ENCODE measurements at places on chromosomes 2 and 18.

DNA sequence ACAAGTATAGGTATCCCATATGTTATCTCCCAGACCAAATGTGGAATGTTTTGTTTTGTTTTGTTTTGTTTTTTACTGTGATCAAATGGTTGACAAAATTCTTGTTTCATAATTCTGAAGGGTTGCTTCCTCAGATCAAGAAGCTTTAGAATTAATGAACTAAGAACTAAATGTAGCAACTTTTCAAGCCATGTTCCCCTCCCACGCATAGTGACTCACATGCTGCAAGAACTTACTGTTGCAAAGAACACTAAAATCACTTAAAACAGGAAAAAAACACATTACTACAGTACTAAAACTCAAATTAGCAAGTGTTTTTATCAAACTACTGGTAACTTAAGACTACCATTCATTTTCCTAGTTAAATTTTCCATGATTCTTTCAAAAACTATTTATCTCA is 30.6 kb downstream of the HNRNPLL start:
- no peak for DNase-seq

GRCh38 chr2:113075030-113075429 is 7.3 kb downstream of the IL1F10 start:
- DNase-seq: no peak

GRCh38 chr2:120607996-120608395 is 127.7 kb upstream of the GLI2 start:
- DNase-seq: no peak

DNA sequence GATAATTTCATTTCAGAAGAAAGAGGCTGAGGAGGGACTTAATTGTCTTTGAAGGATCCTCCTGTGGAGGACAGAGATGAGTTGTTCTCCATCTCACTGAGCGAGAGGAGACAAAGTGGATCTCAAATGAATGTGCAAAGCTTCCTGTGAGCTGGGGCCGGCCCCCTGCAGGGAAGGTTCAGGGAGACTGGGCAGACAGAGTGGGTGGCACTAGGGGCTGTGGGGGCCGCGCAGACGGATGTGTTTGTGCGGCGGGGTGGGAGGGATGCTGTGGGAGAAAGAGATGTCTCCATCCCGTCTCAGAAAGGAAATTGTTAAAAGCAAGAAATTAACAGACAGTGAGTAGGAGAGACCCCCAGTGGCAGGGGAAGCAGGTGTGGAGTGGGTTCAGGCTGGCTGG is 29.1 kb downstream of the KLHL29 start:
- DNase-seq: no peak

DNA sequence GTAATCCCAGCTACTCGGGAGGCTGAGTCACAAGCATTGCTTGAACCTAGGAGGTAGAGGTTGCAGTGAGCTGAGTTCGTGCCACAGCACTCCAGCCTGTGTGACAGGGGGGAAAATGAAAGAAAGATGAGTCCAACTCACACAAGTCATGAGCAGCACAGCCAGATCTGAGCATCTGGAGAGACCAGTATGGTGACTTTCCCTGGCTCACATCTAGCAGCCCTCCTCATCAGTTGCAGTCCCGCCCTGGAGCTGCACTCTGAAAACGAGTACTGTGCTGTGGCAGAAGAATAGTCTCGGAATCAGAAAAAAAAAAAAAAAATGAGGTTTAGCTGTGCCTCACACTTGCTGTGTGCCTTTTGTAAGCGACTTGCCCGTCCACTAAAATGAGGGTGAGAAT is 74.4 kb upstream of the TRIB2 start:
- DNase-seq: no peak

GRCh38 chr2:175576270-175576669 is 394.8 kb upstream of the ATP5MC3 start:
- no peak for DNase-seq

DNA sequence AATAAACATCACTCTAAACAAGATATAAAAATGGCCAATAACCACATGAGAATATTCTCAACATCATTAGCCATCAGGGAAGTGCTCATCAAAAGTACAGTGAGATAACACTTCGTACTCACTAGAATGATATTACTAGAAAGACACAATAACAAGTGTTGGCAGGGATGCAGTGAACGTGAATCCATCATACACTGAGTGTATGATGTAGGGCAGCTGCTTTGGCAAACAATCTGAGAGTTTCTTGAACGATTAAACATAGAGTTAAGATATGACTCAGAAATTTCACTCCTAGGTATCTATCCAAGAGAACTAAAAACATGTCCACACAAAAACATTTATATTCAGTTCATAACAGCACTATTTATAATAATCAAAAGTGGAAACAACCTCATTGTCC is 368.9 kb downstream of the PID1 start:
- no peak for DNase-seq

GRCh38 chr2:173652311-173652710 is 297.6 kb downstream of the CDCA7 start:
- no peak for DNase-seq

GRCh38 chr2:170255137-170255536 is 77.2 kb downstream of the MYO3B start:
- DNase-seq: no peak

DNA sequence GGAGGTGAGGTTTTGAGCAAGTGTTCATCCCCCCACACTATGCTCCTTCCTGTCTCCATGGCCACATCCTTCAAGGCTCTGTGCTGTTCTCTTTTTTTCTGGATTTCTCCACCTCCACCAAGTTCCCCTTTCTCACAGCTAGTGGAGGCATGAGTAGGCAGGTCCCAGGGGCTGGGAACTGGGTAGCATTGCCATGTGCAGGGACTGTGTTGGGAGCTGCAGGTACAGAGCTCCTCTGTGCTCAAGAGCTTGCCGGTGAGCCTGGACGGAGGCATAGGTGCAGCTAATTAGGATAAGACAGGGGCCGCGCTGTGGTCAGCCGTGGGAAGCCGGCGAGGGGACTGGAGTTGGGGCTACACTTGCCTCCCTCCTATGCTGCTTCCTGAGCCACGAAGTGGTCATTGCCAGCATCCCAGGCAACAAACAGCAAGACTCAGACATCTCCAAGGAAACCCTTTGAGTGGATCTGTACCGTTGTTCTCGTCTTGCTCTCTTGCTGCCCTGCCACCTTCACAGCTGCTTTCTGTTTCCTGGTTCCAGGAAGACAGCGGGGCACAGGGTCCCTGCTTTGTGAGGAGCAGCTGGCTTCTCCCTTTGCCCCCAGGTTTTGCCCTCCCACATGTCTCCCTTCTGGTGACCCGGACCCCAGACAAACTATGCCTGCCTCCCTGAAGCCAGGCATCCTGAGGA is 36.9 kb downstream of the ATOH8 start:
- no peak for DNase-seq

DNA sequence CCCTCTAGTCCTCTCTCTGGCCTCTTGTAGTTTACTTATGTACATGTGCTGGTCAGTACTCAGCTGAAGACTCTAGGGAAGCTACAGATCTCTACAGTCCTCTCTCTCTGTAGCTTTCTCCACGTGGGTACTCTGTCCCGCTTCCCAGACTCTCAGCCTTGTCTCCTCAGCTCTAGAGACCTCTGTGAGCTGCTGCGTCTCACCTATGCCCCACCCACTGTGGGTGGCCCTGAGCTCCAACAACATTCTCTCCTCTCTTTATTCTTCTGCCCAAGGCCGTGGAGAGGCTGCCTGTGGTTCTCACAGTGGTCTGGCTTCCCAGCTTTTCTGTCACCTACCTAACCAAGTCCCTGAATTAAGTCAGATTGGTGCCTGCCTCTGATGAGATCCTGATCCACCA is 33.4 kb downstream of the MFSD6 start:
- no peak for DNase-seq

- DNase-seq: no peak
These were observed 310.3 kb downstream of the GULP1 start for GRCh38 chr2:188601927-188602326.

GRCh38 chr18:44392933-44393332 is 287.8 kb upstream of the SETBP1 start:
- no peak for DNase-seq

- DNase-seq: no peak
These were observed 249.1 kb downstream of the FAM210A start for GRCh38 chr18:13477147-13477683.

DNA sequence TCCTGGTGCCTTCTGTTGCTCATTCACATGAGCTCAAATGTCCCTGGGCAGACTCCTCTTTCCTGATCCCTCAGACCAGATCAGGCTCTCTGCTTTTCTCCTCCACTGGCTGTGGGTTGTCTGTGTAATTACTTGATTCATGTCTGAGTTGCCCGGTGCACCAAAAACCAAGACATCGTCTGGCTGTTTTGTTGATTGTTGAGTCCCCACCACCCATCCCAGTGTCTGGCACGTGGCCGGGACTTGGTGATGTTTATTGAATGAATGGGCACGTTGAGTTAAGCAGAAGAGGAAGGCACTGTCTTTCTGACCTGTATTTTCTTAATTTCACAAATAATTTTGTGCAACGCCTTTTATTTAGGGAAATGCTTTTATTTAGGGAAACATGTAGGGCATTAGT is 499.1 kb upstream of the HS6ST1 start:
- DNase-seq: no peak

DNA sequence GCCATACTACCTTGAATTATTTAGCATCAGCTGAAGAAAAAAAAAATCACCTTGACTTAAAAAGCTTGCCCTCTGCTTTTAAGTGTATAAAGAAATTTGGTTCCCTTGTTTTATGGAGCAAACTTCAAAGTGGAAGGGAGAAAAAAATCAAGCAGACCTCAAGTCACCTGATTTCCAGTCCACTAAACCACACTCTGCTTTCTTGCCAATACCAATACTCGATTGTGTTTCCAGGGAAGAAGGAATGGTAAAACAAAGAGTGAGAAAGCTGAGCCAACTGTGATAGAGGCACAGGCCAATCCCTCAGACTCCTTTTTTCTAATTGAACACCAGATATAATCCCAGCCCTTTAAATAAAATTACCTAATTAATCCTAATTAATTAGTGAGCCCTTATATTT is 587.3 kb downstream of the ARHGAP15 start:
- no peak for DNase-seq

- no peak for DNase-seq
These were observed 88.2 kb downstream of the SP3 start for GRCh38 chr2:173876833-173877413.

DNA sequence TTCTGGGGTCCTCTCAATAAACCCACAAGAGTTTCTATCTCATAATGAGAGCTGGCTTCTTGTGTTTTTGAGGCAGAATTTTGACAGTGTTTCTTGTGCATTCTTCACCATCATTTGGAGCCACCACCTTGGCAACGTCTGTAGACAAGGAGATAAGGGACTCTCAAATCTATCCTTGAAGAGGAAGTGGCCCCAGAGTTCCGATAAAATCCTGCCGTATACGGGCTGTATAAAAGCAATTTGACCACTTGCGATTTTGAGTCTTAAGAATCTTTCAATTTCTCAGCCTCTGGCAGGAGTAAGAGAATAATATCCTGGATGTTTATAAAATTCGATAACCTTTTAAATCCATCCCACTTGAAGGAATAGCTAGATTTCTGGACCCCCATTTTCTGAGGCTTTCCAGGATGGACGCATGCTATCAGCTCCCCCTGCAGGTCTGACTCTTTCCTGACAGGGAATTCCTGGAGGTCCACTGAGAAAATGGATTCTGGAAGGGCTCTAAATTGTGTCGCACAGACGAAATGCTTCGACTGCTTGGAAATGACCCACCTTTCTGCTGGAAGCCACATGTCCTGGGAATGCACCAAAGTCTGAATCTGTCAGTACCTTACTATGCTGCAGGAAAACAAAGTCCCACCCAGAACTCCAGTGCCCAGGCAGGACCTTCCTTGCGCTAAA is 54.1 kb downstream of the E2F6 start:
- no peak for DNase-seq

- no peak for DNase-seq
These were observed 51.4 kb upstream of the SPRED2 start for GRCh38 chr2:65483763-65484162.

DNA sequence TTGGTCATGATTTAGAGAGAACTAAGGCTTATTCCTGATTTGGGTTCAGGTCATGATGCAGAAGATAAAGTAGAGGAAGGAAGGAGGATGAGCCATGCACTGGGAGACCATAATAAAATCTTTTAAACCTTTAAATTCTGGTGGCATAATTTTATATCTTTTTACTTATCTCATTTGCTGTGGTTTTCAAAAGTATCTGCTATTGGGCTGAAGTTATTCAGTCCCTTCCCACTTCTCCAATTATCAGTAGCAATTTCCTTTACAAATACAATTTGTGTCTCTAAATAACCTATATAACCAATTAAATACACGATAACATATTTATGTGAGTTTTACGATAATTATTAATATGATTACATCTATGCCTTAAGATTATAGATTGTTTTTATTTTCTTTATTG is 194.8 kb upstream of the SLC8A1 start:
- DNase-seq: no peak

DNA sequence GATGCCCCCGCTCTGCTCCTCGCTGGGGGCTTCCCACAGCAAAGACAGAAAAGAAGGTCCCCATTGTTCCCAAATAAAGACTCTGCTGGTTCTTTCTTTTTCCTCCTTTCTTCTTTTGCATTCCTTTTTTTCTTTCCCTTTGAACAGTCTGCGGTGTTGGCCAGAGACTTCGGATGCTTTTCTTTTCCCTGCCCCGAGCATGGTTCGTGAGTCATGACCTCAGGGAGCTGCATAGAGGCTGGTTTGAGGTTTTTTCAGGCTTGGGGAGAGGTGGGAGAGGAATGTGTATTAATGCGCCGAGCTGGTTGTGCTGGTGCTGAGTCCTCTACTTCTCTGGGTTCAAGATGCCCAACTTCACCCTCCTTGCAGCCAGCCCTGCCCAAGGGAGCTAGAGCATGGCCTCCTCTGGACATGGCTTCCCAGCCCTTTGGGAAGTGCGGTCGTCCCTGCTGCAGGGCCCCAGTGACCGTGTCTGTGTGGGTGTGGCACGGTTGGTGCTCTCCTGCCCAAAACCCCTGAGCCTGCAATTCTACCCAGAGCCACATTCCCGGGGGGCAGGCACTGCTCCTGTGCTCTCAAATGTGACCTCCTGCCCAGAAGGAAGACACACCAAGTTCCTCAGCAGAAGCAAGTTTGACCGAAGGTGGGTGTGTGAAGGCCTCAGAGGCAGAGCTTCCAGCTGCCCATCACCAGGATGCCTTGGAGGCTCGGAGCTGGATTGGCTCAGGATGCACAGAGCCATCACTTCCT is 9.0 kb upstream of the ARHGEF4 start:
- no peak for DNase-seq

- DNase-seq: no peak
These were observed 12.2 kb upstream of the SOCS6 start for GRCh38 chr18:70276416-70277191.

GRCh38 chr2:72917877-72918553 is 696 bp downstream of the EMX1 start:
- DNase-seq: no peak

DNA sequence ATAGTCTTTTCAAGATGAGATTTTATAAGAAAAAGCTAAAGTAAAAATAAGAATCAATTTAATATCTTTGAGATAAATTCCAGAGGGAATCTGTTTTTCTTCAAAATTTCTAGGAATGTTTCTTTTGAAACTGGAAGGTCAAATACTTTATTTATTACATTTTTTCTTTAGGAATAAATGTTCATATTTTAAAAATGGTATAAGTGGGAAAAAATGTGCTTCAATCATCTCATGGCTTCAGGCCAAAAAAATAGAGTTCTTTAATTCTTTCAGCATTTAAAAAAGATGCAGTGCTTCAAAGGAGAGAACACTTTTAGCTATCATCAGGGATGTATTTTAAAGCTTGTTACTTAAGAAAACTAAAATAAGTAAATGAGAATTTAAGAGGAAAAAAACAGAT is 110.6 kb downstream of the NEB start:
- no peak for DNase-seq

Data from activated CD8-positive, alpha-beta memory T cell treated with anti-CD3 and anti-CD28 coated beads for 48 hours (primary cell).